ENCODE measurements at places on chromosomes 4 and X.
A peak's percentile ranks its signal among the peaks of the same experiment; 100 is the strongest.

DNA sequence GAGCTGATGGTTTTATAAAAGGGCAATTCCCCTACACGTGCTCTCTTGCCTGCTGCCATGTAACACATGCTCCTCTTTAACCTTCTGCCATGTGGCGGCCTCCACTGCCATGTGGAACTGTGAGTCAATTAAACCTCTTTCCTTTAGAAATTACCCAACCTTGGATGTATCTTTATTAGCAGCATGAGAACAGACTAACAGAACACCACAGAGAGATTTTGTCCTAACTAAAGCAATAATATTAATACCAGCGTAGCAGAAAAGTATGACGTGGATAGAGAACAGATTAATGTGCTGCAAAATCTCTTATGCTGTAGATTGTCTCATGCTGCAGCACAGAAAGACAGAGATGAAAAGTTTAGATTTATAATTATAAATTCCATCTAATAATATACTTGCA, 23.1 kb downstream of the AIMP1 start:
- peak overlapping the region; percentile 11 for H3K27ac ChIP-seq
- no peak overlapping the region for H3K4me3 ChIP-seq
- H3K4me1 ChIP-seq: peaks cover 35% of the 10 kb centered on the region
- no peak for DNase-seq

- H3K27ac ChIP-seq: no peak overlapping the region
- H3K27me3 ChIP-seq: no peaks in the 10 kb centered on the region
- H3K4me3 ChIP-seq: no peak overlapping the region
- H3K36me3 ChIP-seq: no peaks in the 10 kb centered on the region
- no peak for DNase-seq
These were observed 152.2 kb downstream of the GRID2 start for GRCh38 chr4:92455951-92456350.

GRCh38 chr4:126346654-126347053, 1031.9 kb downstream of the FAT4 start:
- H3K36me3 ChIP-seq: no peaks in the 10 kb centered on the region
- no peak overlapping the region for H3K4me3 ChIP-seq
- no peaks in the 10 kb centered on the region for H3K4me1 ChIP-seq
- no peak for DNase-seq

DNA sequence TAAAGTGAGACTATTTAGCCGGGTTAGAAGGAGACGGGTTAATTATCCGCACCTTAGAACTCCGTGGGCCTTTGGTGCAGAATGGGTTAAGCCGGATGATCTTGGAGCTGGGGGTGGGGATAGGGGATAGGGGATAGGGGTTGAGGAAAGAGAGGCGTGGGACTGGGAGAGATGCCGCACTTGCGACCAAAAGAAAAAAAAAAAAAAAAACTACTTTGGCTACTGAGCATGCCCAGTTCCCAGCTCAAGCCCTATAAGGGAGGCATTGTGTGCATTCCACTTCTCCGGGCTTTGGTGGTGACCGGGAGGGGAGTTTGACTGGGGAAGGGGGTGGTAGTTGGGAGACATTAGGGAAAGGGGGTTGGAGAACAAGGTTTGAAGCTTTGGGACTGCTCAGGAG, at the start of gene SLITRK4:
SLITRK4 (minus strand) TSS at position 187 of the 400 bp plus-strand sequence. CDS start 4,993 bp downstream, outside the sequence.
- no peak within 1 kb of the TSS for H3K4me3 ChIP-seq
- no peaks in the 10 kb centered on the region for H3K36me3 ChIP-seq
- no peak within 1 kb of the TSS for H3K27ac ChIP-seq
- H3K27me3 ChIP-seq: no peaks in the 10 kb centered on the region
- no peaks in the 10 kb centered on the region for H3K4me1 ChIP-seq

DNA sequence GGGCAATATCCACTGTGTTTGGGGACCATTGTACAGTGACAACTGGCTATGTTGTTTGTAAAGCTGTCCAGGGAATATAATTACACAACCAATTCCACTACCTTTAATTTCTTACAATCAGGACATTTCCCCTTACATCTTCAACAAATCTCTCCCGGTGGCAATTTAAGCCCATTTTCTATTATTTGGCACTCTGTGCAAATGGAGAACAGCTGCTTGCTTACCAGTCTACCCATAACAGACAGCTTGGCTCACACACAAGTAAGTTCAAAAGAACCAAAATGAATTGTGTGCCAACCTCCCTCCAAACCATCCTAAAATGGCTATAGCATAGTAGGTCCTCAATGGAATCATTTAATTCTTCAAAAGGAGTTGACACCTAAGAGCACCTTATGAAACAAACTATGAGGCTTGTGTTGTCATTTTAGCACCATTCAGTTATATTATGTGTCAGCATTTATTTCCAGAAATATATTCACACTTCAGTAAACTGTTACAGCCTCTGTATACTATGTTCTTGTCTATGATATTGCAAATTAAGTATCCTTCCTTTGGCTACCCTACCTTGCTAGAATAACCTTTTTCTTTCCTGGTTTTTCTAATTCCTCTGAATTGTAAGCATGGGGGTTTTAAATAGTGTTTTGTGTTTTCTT, 18.4 kb downstream of the GABRA4 start:
- no peaks in the 10 kb centered on the region for H3K36me3 ChIP-seq
- no peak overlapping the region for H3K4me3 ChIP-seq
- no peaks in the 10 kb centered on the region for H3K4me1 ChIP-seq

DNA sequence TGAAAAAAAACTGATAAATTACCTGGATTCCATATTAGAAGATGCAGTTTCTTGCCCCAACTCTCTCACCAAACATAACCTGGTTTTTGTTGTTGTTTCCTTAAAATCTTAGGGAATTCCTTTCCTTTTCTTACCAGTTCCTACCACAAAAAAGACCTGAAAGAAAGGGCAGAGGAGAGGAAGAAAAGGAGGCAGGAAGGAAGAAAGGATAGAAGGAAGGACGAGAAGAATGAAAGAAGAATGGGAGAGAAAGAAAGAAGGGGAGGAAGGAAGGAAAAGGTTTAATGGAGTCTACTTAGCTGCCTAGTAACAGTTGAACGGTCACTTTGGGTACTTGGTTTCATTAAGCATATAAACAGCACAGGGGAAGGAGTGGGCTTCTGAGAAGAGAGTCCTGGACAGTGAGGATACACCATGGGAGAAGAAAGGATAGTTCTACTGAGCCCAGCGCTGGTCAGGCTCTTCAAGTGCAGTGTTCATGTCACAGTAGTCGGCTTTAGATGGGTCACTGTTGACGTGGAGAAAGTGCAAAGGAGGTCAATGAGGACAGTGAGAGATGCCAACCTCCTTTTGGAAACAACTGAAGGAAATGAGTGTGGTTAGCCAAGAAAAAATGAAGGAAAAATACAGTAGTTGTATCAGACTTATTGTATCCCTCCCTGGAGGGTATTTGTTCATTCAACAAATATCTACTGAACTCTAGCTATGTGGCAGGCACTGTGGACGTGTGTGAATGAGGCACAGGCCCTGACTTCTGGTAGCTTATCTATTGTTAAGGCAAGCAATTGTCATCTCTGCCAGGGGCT, 1.1 kb upstream of the CHIC2 start:
- peaks cover 18% of the 10 kb centered on the region for H3K4me1 ChIP-seq
- no peak for DNase-seq
- peak overlapping the region; percentile 92 for H3K4me3 ChIP-seq

- no peaks in the 10 kb centered on the region for H3K36me3 ChIP-seq
- no peak overlapping the region for H3K4me3 ChIP-seq
- H3K27me3 ChIP-seq: no peaks in the 10 kb centered on the region
These were observed 216.2 kb upstream of the TECRL start for GRCh38 chr4:64625438-64625837.

DNA sequence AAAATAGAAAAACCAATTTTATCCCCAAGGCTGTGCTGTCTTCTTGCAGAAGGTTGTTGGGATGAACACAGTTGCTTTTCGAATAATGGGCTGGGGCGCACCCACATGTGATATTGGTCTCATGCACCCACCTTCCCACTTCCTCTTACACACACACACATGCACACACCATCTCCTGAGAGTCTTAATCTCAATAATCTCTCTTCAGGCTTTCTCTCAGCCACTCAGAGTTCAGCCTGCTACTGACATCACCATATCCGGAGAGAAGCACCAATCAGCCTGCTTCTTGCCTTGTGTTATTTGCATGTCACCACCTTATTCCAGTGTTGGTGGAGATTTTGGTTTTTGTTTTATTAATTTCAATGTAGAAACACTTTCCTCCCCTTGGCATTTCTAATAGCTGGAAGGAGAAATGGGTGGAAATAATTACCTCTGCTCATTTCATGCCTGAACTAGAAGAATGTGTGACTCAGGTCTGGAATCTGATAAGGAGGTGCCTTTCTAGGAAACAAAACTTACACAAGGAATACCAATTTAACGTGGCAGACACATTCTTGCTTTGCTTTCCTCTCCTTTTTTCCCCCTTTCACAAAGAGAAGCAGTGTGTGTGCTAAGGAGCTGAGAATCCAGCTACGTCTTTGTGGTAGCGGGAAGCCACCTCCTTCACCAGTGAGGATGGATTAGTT, 400.2 kb downstream of the MID1IP1 start:
- H3K36me3 ChIP-seq: no peaks in the 10 kb centered on the region
- no peak overlapping the region for H3K27ac ChIP-seq
- no peak overlapping the region for H3K4me3 ChIP-seq
- 0 out of 2 replicates have a peak, but pooled peaks cover 8% of the 10 kb centered on the region for H3K4me1 ChIP-seq
